ENCODE measurements at places on chromosomes 6 and 20.

DNA sequence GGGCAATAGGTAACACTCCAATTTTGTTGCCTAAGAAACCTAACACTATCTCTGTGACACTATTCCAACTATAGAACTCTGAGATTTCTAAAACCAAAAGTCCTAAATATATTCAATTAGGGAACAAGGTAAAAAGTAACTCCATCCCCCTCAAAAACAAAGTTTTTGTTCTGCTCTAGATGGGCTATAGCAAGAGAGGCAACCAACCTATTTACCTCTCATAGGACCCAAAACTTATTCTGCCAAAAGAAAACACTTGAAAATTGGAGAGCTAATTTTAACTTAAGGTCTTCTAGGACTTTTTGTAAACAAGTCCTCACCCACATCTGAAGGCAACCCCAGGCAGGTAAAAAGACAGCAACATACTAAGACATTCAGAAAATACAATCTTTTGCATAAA, 7.7 kb downstream of the RBM39 start:
- no peak for DNase-seq

GRCh38 chr6:11450037-11450436, 87.5 kb upstream of the TMEM170B start:
- DNase-seq = no peak

GRCh38 chr6:46706464-46706863, 18.8 kb downstream of the TDRD6 start:
- no peak for DNase-seq

DNA sequence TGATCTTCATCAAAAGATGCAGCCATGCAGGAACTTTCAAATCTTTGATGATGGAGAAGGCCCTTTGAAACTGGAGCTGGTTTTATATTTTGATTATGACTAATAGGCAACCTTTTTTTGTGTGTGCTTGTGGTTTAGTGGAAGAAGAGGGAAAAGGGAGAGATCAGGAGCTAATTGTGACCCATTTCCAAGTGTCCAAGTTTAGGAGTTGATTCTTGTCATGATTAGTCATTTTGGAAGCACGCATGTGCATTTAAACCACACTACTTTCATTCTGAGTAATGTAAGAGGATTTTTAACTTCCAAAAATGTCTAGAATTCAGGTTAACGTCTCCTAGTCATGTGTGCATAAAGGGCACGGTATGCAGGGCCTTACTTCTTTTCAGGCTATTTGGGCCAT, 3.5 kb downstream of the FOXO3 start:
- no peak for DNase-seq

- DNase-seq = peak; percentile 83
Measured at GRCh38 chr6:111483736-111484632, 966 bp upstream of the REV3L start.
